ENCODE measurements at places on chromosomes 16 and 17.
A peak's percentile ranks its signal among the peaks of the same experiment; 100 is the strongest.

- DNase-seq: no peak
These were observed 19.8 kb upstream of the ADCY7 start for GRCh38 chr16:50246299-50247122.

GRCh38 chr17:74785096-74785980 is 9.2 kb upstream of the NAT9 start:
- DNase-seq: no peak

DNA sequence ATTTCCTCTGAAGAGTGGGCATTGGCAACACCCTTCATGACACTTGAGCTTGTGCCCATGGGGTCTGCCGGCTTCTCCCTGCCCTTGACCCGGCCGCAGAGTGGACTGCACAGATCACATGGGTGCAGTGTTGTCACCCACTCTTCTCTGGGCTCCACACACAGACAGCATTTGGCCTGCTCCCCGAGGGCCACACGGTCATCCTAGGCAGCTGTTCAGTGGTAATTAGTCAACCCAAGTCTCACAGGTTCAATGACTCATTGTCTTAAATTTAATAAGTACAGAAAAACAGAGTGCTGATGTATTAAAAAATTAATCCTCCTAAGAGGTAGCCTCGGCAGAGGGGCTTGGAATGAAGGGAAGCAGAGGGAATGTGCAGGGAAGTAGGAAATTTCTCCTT is 204.8 kb downstream of the MSI2 start:
- no peak for DNase-seq

DNA sequence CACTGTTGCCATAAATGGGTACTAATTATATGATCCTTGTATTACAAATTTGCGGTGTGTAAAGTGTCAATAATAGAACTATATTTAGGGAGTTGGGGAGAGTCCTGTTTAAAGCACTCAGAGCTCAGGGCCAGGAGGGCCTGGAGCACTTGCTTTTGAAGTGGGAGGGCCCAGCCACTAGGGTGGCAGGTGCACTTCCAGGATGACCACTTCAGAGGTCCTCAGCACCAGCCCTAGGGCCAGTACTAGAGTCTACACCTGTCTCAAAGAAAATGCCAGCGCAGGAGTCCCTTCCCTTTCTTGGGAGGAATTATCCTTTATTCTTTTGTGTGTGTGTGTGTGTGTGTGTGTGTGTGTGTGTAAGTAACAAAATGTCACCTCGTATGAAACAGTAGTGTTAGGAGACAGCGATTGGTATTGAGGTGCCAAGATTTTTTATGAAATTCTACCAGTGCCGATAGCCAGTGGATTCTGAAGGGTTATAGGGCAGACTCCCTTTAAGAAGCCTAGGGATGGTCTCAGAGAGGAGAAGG is 31.9 kb downstream of the MYO18A start:
- DNase-seq: no peak

GRCh38 chr17:18896146-18896545 is 38.2 kb downstream of the PRPSAP2 start:
- no peak for DNase-seq

DNA sequence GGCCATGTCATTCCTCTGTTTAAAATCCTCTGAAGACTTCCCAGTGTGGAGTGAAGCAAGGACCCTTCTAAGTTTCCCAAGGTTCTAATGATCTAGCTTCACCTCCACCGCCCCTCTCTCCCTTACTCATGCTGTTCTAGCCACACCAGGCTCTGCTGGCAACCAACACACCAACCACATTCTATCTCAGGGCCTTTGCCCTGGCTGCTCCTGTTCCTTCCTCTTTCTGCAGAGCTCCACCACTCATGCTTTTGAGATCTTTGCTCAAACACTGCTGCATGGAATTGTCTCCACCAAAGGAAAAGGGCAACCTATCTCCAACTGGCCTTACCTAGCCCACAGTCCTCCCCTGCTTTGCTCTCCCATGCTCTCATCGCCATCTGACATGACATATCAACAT is 128.7 kb downstream of the XYLT1 start:
- DNase-seq: no peak

DNA sequence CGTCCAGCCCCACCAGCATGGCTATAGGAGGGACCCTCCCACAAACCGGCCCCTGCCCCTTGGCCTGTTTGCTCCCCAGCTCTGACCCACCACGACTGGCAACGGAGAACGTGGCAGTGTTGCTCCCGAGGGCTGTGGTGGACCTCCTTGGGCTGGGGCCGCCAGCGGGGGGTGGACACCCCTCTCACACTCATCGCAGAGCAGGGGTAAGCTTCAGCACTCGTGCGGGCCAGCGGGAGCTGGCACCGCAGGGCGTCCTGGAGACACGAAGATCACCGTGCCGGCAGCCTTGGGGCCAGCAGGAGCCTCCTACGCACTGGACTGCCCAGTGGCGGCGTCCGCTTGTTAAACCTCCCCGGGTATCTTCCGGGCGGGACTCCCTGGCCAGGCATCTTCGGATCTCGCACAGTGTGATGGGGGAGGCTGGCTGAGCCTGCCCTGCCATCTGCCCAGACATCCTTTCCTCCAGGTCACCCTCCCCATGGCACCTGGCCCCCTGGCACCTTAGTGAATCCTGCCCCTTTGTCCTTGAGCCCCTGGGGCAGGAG is 53.5 kb downstream of the ABR start:
- no peak for DNase-seq

DNA sequence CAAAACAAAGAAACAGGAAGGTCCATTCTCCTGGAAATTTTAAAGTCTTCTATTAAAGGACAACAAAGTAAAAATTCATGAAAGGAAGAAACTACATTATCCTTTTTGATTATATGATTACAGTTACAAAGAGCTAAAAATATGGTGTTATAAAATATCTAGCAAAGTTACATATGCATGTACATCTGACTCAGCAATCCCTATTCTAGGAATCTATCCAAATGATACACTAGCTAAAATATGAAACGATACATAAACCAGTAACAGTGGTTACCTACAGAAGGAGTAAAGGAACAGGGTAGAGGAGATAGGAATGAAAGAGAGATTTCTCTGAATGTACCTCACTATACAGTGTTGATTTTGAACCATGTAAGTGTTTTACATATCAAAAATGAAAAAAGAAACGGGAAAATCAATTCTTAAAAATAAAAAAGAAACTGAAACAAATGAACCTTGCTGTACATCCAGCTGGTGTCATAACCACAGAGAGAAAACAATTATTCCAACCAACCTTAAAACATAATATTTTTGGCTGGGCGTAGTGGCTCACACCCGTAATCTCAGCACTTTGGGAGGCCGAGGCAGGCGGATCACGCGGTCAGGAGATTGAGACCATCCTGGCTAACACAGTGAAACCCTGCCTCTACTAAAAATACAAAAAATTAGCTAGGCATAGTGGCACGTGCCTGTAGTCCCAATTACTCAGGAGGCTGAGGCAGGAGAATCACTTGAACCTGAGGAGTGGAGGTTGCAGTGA is 41.4 kb downstream of the HYDIN start:
- no peak for DNase-seq

- no peak for DNase-seq
These were observed 179.3 kb upstream of the CIBAR2 start for GRCh38 chr16:85291302-85292148.

GRCh38 chr16:10933865-10934264 is 8.4 kb downstream of the DEXI start:
- DNase-seq: no peak

- DNase-seq: no peak
These were observed 4.3 kb downstream of the SLC5A2 start for GRCh38 chr16:31487071-31487719.

- DNase-seq: no peak
These were observed 6.3 kb downstream of the ACSF3 start for GRCh38 chr16:89099905-89100304.

GRCh38 chr16:16780588-16780987 is 401.6 kb downstream of the NPIPA7 start:
- DNase-seq: no peak

- no peak for DNase-seq
These were observed 280.8 kb upstream of the TBX2 start for GRCh38 chr17:61118871-61119270.

DNA sequence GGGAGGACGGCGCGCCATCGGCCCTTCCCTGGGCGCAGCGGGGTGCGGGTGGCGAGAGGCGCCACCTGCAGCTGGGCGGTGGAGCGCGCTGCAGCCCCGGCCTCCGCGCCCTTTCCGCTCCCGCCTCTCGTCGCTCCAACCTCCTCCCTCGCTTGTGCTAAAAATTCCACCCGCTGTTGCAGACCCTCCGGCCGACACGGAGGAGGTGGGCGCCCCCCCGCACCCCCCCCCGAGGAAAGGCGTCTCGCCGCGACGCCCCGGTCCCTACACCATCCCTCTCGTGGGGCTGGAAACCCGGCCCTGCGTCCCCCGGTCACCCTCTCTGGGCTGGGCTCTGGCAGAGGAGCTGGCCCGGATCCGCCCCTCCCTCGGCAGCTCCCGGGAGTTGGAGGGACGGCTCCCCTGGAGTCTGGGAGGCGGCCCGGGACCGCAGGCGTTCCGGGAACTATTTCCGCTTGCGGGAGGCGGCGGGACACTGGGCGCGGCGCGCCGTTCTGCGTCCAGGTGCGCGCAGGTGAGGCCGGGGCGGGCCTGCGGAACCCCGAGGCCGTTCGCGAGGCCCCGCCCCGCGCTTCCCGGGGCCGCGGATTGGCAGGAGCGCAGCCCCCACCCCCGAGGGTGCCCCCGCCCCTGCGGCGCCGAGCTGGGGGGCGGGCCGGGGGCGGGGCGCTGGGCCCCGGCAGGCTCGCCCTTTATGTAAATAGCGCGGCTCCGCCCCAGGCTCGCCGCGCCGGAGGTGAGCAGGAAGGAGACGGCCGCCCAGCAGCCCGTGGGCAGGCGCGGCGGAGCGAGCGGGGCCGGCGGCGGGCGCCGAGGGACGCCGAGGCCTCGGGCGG is at the start of gene LLGL2:
TSS of gene LLGL2 (plus strand) at position 728 of the 836 bp plus-strand sequence. CDS start 17,730 bp downstream, outside the sequence.
- peak; percentile 90 for DNase-seq

- peak; percentile 39 for DNase-seq
These were observed 30.3 kb downstream of the CHD9NB start for GRCh38 chr16:53022374-53022773.

GRCh38 chr16:79595231-79595641 is 5.3 kb downstream of the MAF start:
- no peak for DNase-seq

GRCh38 chr16:88867581-88868246 is 1.3 kb upstream of the PABPN1L start:
- DNase-seq: no peak

GRCh38 chr17:8739097-8739496 is 5.5 kb downstream of the CCDC42 start:
- DNase-seq: no peak

GRCh38 chr17:14784997-14785696 is 480.0 kb downstream of the PMP22 start:
- DNase-seq: no peak

GRCh38 chr17:1073241-1073962 is 76.5 kb downstream of the TIMM22 start:
- DNase-seq: no peak

DNA sequence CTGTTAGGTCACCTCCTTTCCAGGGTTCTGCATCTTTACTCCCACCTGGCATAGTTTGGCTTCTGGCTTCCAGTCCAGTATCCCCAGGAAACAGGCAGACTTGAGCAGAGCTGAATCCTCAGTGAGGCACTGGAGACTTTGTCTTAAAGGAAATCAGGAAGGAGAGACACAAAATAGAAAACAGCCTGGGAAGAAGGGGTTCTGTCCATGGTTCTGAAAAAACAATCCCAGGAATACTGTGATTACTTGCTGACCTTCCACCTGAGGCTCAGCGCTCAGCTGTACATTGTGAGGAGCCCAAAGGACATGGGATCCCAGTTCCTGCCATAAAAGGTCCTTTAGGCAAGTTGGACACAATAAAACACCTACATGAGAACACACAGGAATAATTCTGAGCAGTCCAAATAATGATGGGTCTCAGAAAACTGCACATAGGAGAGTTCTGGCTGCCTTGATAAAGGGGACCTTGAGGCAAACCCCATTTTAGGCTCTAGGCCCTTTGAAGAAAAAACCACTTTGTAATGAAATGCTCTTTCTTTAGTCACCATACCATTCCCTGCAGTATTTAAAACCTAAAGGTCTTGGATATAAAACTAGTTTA is 81.4 kb upstream of the CRHR1 start:
- DNase-seq: no peak

GRCh38 chr17:77884967-77885641 is 73.4 kb upstream of the TNRC6C start:
- DNase-seq: no peak
